Hepatic stellate cell (primary cell): ENCODE measurements at places on chromosomes 3 and 15.
A peak's percentile ranks its signal among the peaks of the same experiment; 100 is the strongest.

DNA sequence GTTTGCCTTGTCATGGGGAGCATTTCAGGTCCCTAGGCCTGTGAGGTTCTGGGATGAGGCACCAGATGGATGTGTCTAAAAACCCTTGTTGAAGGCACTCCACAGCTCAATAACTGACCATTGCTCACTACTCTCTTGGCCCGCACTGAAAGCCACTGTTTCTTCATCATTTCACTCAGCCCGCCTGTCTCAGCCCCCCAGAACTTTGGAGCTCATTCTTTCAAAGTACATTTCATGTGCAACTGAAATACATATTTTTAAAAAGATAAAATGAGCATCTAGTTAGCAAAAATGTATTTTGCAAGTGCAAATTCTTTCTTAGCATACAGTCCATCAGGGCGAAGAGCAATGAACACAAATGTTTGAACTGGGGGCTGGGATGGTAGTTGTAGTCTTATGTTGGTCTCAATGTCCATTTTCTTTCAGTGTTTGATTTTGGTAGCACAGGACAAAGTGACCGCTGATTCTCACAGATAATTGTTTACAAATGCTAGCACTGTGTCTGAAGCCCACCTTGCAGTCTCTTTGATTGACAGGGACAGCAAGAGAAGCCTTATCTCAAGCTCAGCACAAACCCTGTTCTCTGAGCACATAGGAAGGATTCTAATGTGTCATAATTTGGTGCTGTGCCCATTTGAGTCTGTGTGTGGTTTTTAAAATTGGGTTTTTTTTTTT is 19.6 kb downstream of the HEMK1 start:
- no peak for DNase-seq

- no peak for DNase-seq
Observed at GRCh38 chr3:190617185-190617584, 103.3 kb downstream of the IL1RAP start.

GRCh38 chr15:41557673-41558399 is 1.2 kb upstream of the TYRO3 start:
- DNase-seq = peak; percentile 78

DNA sequence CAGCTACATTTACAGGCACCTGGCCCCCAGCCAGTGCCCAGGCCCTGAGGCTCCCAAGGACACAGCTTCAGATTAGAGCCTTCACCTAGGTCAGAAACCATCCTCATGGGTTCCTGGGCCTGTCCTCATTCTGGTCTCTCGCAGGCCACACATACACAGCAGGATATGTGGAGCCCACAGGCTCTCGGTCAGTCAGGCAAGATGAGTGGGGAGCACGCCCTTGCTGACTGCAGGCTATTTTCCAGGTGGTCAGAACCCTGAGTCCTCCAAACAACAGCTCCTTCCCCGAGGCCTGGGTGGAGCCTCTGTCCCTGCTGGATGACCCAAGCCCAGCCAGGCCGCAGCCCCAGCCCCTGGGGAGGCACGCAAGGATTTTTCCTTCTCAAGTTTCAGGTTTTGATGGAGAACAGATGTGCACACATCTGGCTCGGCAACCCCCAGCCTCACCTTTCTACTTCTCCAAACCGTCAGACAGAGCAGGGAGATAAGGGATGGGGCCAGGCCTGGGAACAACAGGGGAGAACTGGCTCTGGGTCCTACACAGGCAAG is 1.6 kb downstream of the STRA6 start:
- no peak for DNase-seq

- no peak for DNase-seq
Observed at GRCh38 chr15:91289324-91289723, 189.3 kb downstream of the SV2B start.

DNA sequence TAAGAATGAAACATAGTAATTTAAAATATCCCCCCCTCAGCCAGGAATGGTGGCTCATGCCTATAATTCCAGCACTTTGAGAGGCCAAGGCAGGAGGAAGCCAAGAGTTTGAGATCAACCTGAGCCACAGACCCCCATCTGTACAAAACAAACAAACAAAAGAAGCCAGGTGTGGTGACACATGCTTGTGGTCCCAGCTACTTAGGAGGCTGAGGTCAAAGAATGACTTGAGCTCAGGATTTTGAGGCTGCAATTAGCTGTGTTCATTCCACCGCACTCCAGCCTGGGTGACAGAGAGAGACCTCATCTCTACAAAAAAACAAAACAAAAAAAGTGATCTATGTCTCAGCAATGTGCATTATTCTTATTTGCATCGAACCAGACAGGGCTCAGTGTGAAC is 800.8 kb downstream of the MCTP2 start:
- no peak for DNase-seq

DNA sequence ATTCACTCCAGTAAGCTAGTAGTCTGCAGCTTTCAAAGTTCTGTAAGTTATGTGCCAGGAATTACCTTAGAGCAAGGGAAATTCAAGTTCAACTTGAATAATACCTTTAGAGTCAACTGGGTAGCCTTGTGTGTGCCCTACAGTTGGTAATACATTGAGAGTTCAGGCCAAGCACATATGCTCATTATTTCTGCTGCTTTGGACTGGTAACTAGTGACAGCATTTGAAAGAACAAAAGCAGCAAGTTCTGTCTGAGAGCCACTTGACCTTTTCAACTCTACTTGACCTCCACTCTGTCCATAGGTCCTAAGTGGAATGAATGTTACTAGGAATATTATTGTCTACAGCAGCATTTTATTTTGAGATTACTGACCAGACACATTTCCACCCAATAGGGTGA is 723.5 kb downstream of the NLGN1 start:
- DNase-seq = no peak

GRCh38 chr15:23671481-23671880 is 15.6 kb downstream of the NDN start:
- no peak for DNase-seq

DNA sequence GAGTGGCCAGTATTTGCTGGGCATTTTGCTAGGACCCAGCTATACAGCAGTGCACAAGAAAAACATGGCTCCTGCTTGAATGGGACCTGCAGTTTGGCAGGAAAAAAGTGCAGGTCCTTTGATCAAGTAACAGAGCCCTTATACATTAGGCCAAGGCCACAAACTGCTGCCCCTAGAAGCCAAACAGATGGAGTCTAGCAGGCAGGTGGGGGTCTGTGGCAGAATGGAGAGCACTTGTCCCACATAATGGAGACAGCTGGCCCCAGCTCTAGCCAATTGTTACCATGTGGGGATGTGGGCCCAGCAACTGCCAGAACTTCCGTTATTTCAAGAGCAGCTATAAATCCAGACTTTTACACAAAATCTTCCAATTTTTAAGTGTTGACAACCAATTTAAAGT is 79.3 kb downstream of the SHQ1 start:
- DNase-seq = no peak

DNA sequence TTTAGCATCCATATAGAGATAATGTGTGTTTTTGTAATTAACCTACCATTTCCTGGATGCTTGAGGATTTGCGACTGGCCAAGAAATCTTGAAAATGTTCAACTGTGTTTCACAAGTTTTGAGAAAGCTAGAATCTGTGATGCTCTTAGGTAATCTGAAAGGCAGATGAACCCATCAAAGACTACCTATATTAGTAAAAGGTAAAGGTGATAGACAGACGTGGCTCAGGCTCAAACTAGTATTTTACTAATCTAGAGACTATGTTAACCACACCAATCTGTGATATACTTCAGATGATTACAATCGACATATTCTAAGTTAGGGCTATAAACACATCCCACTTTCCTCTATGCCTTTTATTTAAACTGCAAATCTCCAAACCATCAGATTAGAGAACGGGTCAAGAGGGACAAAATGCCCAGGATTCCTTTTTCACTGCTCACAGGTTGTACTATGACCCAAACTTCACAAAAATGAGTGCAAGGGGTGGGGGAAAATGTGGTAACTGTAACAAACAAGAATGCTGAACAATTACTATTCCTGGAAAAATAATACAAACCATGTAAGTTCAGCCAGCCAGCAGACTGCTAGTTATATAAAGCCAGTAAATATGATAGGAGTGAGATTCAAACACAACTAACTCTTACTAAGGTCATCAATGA is 295.1 kb downstream of the FOXP1 start:
- no peak for DNase-seq

- no peak for DNase-seq
Observed at GRCh38 chr3:71323558-71323957, 260.0 kb downstream of the FOXP1 start.

DNA sequence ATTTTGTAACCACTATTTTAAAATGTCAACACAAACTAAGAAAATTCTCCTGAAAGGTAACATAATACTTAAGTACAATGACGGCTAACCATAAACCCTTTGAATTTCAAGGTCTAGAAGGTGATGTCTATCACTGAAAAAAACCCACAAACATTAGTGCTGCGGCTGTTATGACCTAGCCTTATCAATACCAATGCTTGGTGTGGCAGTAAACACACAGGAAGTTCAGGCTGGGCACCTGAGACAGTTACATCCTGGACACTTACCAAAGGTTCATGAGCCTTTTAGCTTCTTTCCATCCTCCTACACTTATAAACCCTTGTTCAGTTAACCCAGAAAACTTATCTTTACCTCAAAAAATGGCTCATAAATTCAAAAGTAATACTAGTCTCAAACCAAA is 5.8 kb downstream of the HSPBAP1 start:
- DNase-seq = no peak

GRCh38 chr3:160837394-160837980 is 81.5 kb downstream of the PPM1L start:
- DNase-seq = no peak

- DNase-seq = peak; percentile 64
Observed at GRCh38 chr3:107846279-107846852, 244.5 kb downstream of the CD47 start.

GRCh38 chr3:63751459-63751858 is 67.6 kb upstream of the C3orf49 start:
- no peak for DNase-seq

DNA sequence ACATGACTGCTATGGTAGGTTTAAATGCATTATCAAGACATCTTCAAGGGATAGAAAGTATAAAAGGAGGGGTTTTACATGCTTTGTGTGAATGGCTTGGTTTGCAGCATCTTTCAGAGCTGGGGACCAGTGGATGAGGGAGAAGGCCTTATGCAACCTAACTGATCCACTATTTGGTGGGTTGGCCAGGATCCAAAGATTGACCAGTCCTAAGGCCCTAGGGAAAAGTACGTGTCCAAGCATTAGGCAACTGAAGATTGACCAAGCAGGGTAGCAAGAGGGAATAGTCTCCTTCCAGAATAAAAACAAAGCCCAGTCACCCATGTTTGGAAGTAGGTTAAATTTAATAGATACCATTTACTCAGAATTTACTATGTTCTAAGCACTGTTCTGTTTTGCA is 509.3 kb downstream of the EPHB1 start:
- no peak for DNase-seq

- no peak for DNase-seq
Observed at GRCh38 chr3:192929755-192930547, 12.3 kb upstream of the MB21D2 start.

- no peak for DNase-seq
Observed at GRCh38 chr3:13043656-13044055, 29.6 kb downstream of the IQSEC1 start.

DNA sequence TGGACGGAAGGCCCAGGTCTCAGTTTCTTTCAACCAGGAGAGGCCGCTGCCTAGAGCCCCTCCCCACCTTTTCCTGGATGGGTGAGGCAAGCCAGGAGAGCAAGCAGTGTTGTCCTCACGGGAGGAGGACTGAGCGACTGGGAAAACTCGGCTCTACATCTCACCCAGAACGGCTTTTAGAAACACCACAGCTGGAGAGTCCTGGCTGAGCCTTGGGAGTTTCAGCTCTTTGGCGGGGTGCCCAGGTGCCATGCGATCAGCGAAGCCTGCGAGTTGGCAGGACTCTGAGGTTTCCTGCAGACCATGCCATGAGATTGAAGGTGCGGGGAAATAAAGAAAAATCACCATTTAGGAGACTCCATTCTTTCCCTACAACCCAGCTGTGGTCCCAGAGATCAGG is 26.0 kb downstream of the PPCDC start:
- no peak for DNase-seq

DNA sequence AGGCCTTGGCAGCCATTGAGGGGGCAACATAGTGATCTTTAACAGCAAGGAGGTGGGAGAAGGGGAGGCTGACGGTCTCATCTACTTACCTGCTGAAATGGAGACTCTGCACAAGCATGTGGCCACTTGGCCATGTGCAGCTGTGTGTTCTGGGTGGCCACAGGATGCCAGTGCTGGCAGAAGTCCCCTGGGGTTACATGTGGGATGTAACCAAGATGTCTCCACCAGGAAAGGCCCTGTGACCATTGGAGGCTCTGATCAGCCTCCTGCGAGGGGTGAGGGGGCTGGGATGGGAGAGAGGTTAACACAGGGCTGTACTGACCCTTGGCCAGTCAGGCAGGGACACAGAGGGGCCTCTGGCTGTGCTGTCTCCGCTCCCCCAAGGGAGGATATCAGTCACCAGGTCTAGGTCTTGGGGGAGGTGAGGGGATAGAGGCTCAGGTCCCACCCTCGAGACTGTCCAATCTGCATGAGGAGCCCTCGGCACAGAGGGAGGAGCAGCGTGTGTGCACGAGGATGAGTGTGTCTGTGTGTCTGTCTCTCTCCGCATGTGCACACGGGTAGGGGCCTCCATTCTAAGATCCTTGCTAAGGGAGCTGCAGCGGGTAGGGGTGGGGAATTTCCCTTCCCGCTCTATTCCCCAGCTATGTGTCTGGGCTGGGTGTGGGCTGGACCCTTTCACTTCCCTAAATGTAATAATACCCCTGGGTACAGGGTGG is 19.5 kb downstream of the PRKCD start:
- DNase-seq = no peak

DNA sequence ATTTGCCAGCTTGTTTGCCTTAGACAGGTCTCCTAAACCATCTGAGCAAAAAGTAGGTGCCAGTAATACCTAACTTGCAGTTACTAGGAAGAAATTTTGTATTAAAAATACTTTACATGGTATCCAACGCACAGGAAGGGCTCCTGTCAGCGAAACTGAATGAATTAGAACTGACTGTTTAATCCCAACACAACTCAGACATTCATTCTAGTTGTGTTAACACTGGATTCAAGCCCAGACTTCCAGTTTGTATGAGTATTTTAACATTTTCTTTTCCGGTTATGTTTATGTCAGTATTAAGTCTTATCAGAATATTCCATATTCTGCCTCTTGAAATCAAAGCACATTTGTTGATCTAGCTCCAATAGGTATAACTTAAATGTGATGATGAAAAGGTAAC is 82.0 kb upstream of the SOX2 start:
- DNase-seq = no peak

DNA sequence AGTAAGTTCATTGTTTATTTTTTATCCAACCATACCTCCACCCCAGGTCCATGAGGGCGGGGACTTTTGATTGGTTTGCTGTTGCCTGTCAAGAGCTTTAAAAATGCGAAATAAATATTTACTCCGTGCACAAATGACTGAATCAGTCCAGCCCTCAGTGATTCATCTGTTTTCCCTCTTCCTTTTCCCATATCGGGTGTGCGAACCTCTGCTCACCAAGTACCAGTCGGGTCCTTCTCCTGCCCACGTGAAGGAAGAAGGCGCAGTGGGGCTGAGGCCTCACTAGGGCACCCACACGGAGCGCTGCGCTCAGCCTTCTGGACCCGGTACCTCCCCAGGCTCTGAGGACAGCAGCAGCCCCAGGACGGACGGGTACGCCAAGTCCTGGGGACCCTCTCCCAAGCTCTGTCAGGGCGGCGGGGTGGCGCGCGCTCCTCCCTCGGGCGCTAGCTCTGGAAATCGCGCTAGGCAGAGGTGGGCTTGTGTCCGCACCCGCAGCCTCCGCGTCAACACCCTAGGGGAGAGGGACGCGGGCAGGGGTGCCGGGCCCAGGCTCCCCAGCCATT is 70.5 kb upstream of the EPHB3 start:
- DNase-seq = no peak

- DNase-seq = no peak
Observed at GRCh38 chr15:48493763-48494225, 151.7 kb downstream of the FBN1 start.

GRCh38 chr3:49397470-49397869 is 14.3 kb downstream of the RHOA start:
- no peak for DNase-seq
